Cortex of kidney (tissue), 1 donor: ENCODE measurements at places on chromosomes 2 and 18.

DNA sequence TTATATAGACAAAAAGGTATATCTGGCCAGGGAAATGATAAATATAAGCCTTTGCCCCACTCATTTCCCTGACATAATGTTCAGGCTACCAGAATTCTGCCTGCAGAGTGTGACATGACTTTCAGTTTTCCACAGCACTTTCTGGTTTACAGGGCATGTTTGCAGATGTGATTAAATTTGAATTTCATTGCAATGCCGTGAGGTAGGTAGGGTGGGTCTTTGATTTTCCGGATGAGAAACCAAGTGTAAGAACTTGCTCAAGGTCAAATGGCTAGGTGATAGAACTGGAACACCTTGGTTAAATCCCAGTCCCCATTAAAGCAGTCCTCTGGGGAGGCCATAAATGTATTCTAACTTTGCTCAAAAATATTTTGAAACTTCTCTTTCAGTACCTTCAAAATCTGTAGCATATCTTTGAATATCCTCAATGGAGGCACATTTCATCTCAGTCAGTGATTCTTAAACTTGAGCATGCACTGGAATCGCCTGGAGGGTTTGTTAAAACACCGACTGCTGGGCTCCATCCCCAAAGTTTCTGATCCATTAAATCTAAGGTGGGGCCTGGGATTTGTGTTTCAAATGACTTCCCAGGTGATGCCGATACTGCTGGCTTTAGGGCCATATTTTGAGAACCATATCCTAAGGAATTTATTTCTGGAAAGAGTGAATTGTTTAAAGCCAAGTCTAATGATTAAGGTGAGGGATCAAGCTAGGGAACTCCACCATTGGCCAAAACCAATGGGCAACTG, 35.0 kb downstream of the MRPL33 start:
- no peak for DNase-seq

DNA sequence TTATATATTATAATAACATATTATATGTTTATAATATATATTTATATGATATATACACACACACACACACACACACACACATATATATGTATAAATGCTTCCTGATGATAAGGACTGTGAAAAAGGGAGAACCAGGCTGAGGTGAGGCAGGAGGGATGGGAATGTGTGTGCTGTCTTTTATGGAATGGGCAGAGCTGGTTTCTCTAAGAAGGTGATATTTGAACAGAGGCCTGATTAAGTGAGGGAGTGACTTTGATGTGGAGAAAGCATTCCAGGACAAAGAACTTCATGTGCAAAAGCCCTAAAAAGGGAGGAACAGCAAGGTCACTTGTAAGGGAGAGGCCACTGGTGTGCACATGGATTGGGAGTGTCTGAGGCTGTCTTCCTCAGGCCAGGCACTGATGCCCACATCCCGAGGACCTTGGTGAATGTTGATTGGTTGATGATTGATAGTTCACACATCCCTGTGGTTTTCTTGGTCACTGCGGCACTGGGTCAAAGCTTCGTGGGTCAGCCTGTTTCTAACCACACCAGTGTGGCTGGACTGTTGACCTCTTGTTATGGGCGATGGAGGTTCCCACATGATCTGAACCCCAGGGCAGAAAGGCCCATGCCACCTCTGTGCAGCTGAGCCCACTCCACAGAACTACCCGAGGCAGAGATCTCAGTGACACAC, 196.9 kb downstream of the MYCN start:
- DNase-seq, result no peak

DNA sequence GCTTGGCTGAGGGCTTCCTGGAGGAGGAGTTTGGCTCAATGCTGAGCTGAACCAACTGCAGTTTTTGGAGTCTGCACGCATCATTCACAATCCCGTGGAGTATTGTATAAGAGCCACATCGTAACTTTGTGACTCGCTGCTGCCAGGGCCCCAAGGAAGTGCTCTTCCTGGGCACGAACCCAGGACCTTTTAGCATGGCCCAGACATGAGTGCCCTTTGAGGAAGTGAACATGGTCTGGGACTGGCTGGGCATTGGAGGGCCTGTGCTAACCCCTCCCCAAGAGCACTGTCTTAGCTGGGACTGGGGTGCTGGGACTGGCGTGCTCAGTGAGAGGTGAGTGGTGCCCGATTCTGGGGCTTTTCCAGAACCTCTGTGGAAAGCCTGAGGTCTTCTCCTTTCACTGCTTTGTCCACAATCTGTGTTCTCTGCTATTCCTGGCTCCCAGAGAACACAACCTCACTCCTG, 88.6 kb downstream of the LIPG start:
- DNase-seq, result no peak

- no peak for DNase-seq
These were observed 123.1 kb downstream of the PRPF40A start for GRCh38 chr2:152594022-152594766.

GRCh38 chr2:240426845-240427721, 8.4 kb upstream of the GPC1 start:
- DNase-seq, result no peak

DNA sequence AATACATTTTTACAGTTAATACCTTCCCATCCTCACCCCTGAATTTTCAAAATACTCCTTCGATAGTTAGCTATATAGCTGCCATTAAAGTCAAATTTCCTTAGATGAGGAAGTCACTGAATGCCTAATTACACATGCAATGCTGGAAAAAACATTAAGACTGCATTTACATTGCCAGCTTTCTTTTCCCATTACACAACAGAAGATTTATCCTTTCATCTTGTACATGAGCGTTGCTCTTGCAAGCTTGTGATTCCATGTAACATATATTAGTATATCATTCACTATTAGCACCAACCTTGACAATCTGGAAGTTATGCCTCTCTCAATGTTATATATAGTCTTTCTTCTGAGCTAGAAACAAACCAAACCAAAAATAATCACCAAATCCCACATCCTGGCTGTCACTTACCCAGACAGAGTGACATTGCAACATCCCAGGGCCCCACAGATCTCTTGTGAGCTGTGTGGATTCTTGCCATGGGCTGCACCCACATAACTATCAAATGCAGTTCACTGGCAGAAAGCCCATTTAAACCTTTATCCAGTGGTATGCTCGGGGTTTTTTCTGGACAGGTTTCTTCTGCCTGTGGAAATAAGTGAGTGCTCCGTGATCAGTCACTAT, 79.2 kb upstream of the PAPOLG start:
- no peak for DNase-seq

DNA sequence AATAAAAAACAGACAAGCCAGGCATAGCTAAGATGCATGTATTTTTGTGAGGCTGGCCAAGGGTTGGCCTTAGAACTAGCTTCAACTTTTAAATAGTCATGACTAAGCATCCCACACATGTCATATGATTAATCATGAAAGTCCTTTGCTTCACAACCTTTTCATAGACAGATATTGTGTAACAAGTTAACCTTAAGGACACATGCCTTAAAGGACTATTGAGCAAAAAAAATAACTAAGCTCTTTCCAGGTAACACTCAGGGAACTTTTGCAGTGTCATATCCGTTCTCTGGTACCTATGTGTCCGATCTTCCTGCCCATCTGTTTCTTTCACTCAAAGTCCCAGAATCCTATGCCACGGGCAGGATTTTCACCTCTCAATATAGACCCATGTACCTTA, 498.4 kb downstream of the STK39 start:
- DNase-seq, result no peak

DNA sequence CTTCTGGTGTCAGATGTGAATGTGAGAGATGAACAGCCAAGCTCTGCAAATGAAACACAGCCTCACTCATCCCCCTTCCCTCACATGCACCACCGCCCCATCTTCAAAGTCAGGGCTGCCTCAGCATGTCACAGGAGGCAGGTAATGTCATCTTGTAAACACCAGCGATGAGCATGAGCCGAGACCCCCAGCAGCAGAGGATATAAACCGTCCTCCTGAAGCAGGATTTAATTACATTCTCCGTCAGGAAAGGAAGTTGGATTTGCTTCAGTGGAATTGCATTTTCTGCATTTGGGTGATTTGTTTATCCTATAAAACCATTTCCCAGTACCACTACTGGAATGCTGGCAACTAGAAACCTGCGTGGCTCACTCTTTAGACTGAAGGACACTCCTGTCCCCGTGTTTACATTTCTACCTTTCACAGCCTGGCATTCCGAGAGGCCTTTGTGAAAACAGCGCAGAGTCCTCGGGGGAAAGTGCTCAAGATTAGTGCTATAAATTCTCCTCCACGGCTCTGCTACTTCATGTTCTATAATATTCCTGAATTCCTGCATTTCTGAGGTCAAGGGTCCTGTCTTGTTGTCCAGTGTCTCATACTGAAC, 619.2 kb downstream of the IRS1 start:
- no peak for DNase-seq

DNA sequence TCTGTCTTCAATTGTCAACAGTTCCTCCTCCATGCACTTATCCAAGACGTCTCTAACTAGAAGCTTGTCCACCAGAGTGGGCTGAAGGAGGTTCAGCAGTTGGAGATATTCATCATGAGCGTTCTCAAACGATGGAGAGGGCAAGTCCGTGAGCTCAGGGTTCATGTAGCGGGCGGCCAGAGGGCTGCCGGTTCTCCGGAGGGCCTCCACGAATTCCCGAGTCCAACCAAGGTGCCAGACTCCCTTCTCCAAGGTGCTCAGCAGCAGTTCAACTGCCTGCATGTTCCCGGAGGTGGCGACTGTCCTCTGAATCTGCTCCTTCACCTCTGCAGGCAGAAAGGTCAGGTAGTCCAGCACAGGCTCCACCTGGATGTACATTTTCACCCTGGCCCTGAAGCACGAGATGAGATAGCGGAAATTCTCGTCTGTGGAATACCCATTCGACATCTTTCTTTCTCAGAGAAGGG, 590 bp downstream of the IFIH1 start:
- DNase-seq, result no peak

GRCh38 chr2:108222261-108222660, 17.5 kb upstream of the SULT1C3 start:
- DNase-seq, result no peak

DNA sequence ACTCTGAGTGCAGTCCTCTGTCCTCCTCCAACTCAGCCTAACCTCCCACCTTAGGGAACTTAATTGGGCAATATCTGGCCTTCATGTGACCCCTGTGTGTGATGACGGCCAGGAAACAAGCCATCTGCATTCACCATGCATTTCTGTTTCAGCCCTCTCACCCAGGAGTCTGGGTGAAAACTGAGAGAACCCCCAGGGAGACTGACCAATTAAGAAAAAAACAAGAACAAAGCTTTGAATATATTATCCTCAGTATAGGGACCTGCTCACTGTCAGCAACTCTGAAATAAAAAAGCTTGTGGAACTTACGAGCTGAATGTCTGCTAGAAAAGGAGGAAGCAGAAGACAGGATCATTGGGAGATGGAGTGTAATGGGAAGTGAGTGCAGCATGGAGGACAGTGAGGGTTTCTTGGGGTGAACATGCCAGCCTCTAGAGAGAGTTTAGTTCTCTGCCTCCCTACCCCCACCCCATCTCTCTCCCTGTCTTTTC, 9.5 kb downstream of the MAPRE2 start:
- DNase-seq, result no peak

- DNase-seq, result no peak
These were observed 41.0 kb downstream of the SLC66A3 start for GRCh38 chr2:11196246-11196645.

DNA sequence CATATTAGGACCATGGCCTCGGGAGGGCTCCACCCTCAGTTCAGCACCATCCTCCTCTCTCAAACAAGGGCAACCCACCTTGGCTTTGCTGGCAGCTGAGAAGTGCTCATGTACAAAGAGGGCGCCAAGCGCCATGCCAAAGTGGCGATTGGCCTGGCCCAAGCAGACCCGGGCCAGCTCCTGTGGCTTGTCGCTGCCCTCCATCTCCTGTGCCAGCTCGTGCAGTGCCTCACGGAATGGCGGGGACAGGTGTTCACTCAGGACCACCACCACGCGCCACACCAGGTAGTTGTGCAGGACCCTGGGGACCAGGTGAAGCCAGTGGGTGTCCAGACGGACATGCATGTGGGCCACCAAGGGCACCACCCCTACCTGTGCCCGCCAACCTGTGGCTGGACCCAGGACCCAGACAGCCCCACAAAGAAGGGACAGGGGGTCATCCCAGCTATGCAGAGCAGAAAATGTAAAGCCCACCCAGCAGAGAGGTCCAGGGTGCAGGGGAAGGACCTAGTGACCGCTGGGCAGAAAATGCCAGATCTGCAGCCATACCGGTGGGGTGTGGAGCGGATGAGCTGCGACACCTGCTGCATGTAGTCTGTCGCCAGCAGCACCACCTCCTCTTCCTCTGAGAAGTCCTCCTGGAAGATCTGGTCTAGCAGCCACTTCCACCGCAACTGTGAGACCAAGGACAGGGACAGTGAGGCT, 3.6 kb downstream of the ECEL1 start:
- DNase-seq, result no peak

DNA sequence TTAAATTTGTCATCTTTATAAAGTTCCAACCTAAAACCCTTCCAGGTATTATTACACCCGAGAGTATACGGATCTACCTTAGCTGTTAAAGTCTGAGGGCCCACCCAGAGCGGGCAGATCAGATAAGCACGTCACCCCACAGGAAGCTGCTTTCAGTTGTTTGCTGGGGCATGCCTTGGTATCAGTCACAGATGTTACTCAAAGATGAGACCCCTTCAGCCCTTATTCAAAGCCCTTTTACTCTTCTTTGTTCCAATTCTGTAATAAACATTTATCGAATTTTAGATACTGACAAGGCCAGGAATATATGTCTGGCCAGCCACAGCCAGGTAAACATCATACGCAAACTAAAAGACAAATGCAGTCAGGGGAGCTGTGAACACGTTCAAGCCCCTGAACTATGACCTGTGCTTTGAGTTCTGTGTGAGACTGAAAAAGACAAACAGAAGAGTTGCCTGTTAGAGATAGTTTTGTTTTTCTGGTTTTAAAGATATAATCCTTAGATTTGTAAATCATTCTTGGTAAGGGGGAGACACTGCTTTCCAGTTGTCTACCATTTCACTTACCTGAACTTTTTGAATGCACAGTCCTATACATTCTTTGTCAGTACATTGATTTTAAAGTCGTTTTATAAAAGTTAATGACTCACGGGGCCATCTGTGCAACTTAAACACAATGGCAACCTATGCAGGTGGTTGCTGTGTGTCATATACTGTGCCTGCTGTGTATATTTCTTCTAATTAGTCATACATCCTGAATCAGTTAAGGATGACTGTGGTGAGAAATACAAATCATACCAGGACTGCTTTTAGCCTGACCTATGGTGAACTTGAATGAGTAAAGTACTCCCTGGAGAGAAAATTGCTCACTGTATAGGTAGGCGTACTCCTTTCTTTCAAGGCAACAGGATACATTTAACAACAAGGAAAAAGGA, 100.5 kb upstream of the ITPRID2 start:
- no peak for DNase-seq

DNA sequence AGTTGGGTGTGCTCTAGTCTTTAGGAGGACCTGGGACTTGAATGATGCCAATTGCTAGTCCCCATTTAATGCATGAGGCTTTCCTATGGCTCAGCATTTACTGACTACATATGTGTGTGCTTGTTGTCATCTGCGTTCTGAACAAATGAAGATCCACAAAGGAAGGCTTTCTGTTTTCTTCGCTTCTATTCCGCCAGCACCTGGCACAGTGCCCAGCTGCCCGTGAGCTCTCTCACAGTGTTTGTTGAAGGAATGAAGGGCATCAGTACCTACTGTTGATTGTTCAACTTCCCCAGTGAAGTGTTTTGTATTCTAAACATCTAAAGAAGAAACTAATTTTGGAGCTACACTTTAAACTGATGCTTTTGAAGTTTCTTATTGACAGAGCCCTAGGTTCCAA, 122.4 kb upstream of the LINC00305 start:
- DNase-seq, result no peak

GRCh38 chr2:37852585-37853014, 72.5 kb upstream of the RMDN2 start:
- DNase-seq, result no peak
